ENCODE measurements at places on chromosomes 2 and 18.

GRCh38 chr2:9800975-9801726, 42.1 kb upstream of the TAF1B start:
- H3K27me3 ChIP-seq, result peaks cover 2% of the 10 kb centered on the region
- H3K4me1 ChIP-seq, result peaks cover 32% of the 10 kb centered on the region
- DNase-seq, result no peak
- H3K4me3 ChIP-seq, result no peak overlapping the region

DNA sequence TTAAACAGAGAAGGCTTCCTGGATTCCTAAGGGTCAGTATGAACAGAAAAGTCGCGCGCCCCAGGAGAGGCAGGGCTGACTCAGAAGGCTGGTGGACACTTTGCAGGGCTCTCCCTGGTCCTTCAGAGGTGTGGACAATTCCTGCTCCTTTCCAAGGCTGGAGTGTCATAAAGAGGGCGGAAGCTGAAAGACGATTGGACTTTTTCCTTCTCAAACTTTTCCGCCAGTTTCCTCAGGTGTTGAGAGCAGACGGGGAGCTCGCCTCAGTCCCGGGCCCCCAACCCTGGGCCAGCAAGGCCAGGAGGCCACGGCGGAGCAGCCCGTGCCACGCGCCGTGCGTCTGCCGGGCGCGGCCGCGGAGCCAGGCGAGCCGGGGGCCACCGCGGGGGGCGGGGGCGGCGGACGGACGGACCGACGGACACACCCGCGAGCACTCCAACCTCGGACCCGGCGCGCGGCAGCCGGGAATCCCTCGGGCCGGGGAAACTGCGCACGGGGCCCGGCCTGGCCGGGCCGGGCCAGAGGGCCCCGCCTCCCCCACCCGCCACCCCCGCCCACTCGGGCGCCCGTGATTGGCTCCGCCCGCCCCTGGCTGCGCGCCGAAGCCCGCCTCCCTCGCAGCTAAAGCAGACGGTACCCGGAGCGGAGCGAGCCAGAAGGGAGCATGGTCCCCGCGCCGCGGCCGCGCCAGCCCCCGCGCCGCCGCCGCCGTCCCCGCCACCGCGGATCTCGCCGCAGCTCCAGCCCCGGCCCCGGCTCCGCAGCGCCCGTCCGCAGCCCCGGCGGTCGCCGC, at the start of gene KLHL29:
KLHL29 (plus strand) TSS at position 629 of the 793 bp plus-strand sequence. CDS start 177,018 bp downstream, outside the sequence.
- peaks cover 22% of the 10 kb centered on the region for H3K4me1 ChIP-seq
- peak; percentile 92 for DNase-seq
- peak within 1 kb of the TSS; percentile 23 for H3K27ac ChIP-seq
- peak within 1 kb of the TSS; percentile 85 for H3K4me3 ChIP-seq

GRCh38 chr2:103401621-103402020, 639.8 kb downstream of the TMEM182 start:
- no peak overlapping the region for H3K27ac ChIP-seq
- H3K36me3 ChIP-seq, result no peaks in the 10 kb centered on the region
- no peak overlapping the region for H3K4me3 ChIP-seq
- no peak for DNase-seq
- no peaks in the 10 kb centered on the region for H3K27me3 ChIP-seq

- no peak overlapping the region for H3K27ac ChIP-seq
- H3K36me3 ChIP-seq, result no peaks in the 10 kb centered on the region
- no peak overlapping the region for H3K4me3 ChIP-seq
- DNase-seq, result no peak
- H3K4me1 ChIP-seq, result peaks cover 12% of the 10 kb centered on the region
- H3K27me3 ChIP-seq, result peaks cover 5% of the 10 kb centered on the region
These were observed 1166.3 kb upstream of the ACVR2A start for GRCh38 chr2:146678516-146678915.

DNA sequence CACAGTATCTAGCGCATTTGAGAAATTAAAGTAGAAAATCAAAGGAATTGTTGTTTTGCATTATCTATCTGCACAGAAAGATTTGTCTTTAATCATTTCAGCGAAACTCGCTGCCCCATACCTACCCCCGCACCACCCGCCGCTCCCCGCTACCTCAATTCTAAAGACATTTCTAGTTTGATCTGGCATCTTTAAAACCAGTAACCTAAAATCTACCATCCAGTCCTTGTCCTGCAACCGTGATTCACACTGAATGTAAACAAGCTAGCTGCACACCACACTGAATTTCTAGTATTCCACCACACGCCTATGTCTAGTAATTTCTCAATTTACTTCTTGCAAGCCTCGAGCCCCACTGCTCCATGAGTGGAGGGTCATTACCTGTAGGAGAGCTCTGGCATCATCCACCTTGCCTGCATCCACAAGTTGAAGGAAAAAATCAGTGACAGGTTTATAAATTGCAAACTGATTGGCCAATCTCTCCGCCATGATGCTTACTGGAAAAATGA, 60.1 kb downstream of the ABCG8 start:
- DNase-seq, result no peak
- H3K27me3 ChIP-seq, result no peaks in the 10 kb centered on the region
- H3K36me3 ChIP-seq, result peaks cover 40% of the 10 kb centered on the region
- no peak overlapping the region for H3K4me3 ChIP-seq

- no peaks in the 10 kb centered on the region for H3K27me3 ChIP-seq
- no peak overlapping the region for H3K4me3 ChIP-seq
- H3K27ac ChIP-seq, result no peak overlapping the region
- peaks cover 56% of the 10 kb centered on the region for H3K36me3 ChIP-seq
- H3K4me1 ChIP-seq, result no peaks in the 10 kb centered on the region
- no peak for DNase-seq
These were observed 11.0 kb downstream of the CPSF3 start for GRCh38 chr2:9434489-9434888.

DNA sequence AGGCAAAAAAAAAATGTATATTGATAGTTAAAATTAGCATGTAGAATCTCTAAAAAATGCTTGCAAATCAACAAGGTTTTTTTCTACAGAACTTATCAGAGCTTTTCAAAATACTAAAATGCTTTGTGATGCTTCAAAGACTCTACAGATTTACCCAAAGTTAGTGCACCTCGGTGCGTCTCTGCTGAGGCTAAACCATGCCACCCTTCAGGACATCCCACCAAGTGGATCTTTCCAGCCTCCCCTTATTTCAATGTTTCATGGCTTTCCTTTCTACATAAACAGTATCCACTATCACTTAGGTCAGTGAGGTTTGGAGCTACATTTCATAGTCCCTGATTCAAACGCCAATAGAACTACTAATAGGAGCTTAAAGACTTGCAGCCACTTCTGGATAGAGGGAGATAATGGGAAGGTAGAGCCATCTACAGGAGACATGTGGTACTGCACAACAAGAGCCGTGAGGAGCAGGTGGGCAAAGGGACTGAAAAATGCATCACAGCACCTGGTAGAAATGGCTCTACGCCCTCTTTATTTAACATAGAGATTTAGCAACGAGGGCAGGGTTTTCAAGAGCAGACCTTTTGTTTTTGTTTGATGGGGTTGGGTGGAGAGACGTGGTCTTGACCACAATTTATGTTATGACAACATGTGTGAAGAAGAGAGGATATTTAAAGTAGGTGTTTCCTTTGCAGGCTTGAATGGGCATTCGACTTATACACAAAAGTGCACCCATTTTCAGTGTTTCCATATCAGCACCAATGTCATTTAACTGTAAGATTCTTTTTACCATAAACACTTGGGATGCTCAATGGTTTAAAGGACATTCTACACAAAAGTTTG, 56.1 kb upstream of the SLC35G4 start:
- H3K27me3 ChIP-seq, result peaks cover 2% of the 10 kb centered on the region
- H3K4me3 ChIP-seq, result no peak overlapping the region
- H3K27ac ChIP-seq, result no peak overlapping the region
- no peak for DNase-seq
- no peaks in the 10 kb centered on the region for H3K4me1 ChIP-seq

DNA sequence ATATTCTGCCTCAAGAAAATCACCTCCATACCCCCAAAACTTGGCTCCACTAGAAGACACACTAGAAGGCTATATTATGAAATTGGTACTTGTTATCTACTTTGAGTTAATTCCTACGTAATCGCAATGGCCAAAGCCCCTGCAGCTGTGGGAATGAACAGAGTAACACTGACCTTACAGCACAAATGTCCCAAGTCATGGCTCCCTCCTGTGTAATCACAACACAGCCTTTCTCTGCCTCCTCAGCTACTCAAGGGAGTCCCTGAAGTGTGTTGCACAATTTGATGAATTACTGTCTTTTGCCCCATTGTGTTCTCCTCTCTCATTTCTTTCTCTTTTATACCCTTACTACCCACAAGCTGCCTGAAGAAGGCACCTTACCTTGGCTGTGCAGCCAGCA, 375.2 kb downstream of the ARHGAP15 start:
- H3K27me3 ChIP-seq, result no peaks in the 10 kb centered on the region
- no peaks in the 10 kb centered on the region for H3K4me1 ChIP-seq
- H3K4me3 ChIP-seq, result no peak overlapping the region
- no peak overlapping the region for H3K27ac ChIP-seq
- no peaks in the 10 kb centered on the region for H3K36me3 ChIP-seq

GRCh38 chr2:144382849-144383248, 137.1 kb downstream of the ZEB2 start:
- peaks cover 23% of the 10 kb centered on the region for H3K36me3 ChIP-seq
- H3K27me3 ChIP-seq, result no peaks in the 10 kb centered on the region
- no peak overlapping the region for H3K4me3 ChIP-seq
- peaks cover under 1% of the 10 kb centered on the region for H3K4me1 ChIP-seq

- no peak for DNase-seq
- no peak overlapping the region for H3K4me3 ChIP-seq
- no peaks in the 10 kb centered on the region for H3K27me3 ChIP-seq
- peaks cover 3% of the 10 kb centered on the region for H3K36me3 ChIP-seq
- peaks cover 56% of the 10 kb centered on the region for H3K4me1 ChIP-seq
- peak overlapping the region; percentile 90 for H3K27ac ChIP-seq
These were observed 26.1 kb upstream of the PIEZO2 start for GRCh38 chr18:11175266-11175979.

DNA sequence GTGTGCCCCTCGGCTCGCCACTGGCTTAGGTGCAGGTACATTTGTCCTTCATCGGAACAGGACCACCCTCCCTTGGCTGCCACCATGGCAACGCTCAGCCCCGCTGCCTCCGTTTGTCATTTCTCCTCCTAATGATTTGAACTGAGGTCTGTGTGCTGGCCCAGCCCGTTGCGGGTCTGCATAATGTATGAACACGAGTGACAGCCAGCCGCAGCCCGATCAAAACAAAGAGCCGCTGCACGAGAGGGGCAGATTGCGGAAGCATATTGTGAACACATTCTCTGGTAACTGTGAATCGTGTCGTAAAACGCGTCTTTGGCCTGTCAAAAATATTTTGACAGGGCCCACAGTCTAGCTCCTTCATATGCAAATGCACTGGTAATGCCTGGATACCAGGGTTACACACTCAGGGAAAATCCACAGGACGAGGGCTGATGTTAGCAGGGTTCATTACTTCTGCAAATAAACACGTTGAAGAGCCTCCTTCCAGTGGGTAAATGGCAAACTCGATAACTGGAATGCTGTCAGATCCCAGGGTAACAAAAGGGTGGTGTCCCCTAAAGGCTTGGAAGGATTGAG, 137.0 kb downstream of the AGAP1 start:
- no peak overlapping the region for H3K27ac ChIP-seq
- peaks cover 43% of the 10 kb centered on the region for H3K4me1 ChIP-seq
- H3K27me3 ChIP-seq, result no peaks in the 10 kb centered on the region
- no peaks in the 10 kb centered on the region for H3K36me3 ChIP-seq
- no peak for DNase-seq
- no peak overlapping the region for H3K4me3 ChIP-seq

GRCh38 chr2:37156857-37157714, at the start of gene EIF2AK2:
EIF2AK2 (minus strand) TSS chr2:37156980; CDS start chr2:37147806, 9,174 bp downstream.
- H3K27me3 ChIP-seq, result no peaks in the 10 kb centered on the region
- H3K36me3 ChIP-seq, result peaks cover 18% of the 10 kb centered on the region
- peak within 1 kb of the TSS; percentile 88 for H3K4me3 ChIP-seq
- peaks cover 27% of the 10 kb centered on the region for H3K4me1 ChIP-seq
- peak within 1 kb of the TSS; percentile 93 for H3K27ac ChIP-seq
